ENCODE measurements at places on chromosomes 11 and 22.

DNA sequence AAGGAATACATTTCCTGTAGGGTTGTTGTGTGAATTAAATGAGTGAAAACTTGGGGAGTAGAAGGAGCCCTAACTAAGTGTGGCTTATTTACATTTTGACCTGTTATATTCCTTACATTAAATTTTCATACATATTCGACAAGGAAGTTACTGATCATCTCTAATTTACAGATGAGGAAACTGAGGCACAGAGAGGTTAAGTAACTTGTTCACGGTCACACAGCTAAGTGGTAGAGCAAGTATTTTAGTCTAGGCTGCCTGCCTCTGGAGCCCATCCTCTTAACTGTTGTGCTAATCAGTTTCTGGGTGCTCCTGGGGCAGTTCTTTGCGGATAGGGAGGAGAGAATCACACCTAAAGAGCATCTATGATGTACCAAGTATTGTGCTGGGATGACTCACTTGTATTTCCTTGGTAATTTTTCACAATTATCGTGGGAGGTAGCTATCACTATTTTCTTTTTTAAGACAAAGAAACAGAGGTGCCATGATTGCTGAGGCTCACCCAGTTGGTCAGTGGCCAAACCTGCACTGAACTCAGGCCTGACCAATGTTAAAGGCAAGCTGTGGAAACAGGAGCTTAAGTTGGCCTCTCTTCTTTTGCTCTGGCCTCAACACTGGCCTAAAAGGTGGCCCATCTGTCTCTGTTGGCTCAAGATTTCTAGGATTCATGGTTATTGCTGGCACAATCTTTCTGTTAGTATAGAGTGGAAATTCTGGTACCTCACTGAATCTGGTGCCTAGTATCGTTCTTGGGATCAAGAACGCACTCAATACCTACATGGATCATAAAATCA lies 2.9 kb upstream of the ELF5 start:
- no peak for ATAC-seq

DNA sequence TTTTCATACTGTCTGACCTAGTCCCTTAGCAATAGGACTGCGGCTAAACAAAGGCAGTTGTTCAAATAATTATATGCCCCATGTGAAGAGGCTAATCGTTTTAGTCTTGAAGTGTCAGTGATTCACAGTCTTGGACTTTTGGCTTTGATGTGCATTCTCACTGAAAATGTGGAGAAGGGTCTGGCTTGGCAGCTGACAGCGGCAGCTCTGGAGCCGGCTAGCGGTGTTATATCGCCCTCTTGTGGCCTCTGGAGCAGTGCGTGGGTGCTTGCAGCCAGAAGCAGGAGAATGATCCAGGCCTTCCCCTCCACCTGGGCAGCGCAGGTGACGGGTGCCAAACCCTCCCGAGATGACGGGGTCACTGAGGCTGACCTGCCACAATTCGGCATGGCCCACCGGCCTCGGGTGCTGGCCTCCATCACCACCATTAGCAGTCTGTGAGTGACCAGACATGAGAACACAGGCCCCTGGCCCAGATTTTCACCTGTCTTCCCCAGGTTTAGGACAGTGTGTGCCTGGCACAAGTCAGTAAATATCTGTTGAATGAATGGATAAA lies 90.3 kb upstream of the PITPNB start:
- peak; percentile 87 for ATAC-seq

DNA sequence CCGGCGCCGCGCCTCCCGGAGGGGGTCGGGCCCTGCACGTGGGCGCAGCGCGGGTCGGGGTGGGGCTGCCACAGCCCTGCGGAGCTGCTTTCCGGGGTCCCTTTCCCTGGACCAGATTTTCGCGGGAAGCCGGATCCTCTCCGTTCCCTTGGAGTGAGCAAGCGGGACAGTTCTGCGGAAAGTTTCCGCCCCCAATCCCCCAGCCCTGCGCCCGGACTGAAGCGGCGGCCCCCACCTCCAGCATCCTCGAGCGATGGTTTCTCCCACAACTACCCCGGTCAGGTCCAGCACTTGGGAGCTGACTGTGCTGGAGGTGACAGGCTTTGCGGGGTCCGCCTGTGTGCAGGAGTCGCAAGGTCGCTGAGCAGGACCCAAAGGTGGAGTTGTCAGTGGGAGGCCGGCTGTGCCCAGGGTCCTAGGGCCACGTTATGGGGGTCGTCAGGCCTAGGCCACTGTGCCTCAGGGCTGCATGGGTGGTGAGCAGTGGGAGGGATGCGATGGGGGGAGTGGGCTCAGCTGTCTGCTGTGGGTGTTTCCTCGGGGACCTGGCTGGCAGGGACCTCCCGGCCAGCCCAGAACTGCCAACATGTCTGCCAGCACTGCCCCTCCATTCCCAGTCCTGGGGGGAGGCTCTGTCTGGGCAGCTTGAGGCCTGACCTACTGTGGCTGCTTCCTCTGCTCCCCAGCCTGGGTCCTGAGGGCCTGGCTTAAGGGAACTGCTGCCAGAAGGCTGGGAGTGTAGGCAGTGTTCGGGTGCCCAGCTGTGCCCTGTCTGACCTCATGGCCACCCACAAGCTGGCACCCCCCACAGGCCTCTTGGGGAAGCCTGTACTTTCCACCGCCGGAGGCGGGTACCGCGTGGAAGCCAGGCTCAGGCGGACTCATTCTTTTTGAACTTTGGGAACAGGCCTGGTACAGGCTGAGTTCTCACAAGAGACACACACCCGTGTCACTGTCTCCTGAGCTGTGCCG lies 726 bp downstream of the ST3GAL4 start:
- ATAC-seq = peak; percentile 14

- no peak for ATAC-seq
These were observed 15.3 kb downstream of the MACROD1 start for GRCh38 chr11:64150481-64151239.

GRCh38 chr11:103889679-103890078 lies 146.8 kb upstream of the DDI1 start:
- no peak for ATAC-seq

DNA sequence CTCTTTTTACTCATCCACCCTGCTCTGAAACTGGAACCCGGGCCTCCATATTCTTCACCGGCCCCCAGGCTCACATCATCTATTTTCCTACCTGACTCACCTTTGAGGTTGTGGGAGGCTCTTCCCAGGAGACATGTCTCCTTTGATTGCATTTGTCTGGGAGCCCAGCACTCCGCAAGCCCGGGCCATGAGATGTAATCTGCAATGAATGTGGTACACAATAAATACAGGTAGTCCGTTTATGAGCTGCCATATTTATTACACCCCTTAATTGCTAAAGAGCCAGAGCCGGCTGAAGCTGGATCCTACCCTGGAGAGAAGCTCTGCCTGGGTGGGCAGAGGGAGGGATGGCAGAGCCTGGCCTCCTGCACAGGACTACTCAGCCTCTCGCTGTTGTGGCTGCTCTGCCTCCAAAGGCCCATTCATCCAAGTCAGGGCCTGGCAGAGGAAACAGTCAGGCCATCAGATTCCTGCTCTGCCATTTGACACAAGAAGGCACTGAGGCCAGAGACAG lies 49.5 kb downstream of the TP53I11 start:
- no peak for ATAC-seq

DNA sequence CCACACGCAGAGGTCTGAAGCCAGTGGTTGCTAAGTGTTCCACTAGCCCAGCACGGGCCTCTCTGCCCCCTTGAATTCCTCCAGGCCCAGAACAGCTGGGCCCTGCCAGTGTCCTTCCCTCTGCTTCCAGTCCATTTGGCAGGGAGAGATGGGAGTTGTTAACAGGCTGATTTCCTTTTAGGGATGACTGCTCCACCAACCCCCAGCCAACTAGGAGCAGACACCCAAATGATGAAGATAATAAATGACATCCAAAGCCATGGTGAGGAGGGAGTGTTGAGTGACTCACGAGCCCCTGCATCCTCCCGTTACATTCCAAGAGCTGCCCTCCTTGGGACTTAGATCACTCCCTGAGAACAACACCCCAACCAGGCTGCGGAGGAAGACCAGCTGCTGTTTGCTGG lies 20.6 kb downstream of the PARVA start:
- ATAC-seq = no peak

DNA sequence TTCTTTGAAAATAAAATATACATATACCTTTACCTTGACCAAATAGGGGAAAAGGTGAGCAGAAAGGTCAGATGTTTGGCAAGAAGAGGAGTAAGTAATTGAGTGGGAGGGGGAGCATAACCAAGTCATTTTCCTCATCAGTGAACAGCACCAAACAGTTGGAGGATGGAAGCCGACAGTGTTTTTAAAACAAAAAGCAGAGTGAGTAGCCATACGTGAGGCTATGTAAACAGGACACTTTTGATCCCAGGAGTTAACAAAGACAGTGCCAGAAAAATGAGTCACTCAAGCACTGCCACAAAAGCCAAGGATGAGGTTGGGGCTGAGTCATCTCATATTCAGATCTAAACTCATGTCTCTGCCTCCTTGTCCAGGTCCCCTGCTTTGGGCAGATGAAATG lies 734.7 kb downstream of the KCNA4 start:
- no peak for ATAC-seq

GRCh38 chr22:40654522-40655167 lies 18.1 kb upstream of the MRTFA start:
- no peak for ATAC-seq

DNA sequence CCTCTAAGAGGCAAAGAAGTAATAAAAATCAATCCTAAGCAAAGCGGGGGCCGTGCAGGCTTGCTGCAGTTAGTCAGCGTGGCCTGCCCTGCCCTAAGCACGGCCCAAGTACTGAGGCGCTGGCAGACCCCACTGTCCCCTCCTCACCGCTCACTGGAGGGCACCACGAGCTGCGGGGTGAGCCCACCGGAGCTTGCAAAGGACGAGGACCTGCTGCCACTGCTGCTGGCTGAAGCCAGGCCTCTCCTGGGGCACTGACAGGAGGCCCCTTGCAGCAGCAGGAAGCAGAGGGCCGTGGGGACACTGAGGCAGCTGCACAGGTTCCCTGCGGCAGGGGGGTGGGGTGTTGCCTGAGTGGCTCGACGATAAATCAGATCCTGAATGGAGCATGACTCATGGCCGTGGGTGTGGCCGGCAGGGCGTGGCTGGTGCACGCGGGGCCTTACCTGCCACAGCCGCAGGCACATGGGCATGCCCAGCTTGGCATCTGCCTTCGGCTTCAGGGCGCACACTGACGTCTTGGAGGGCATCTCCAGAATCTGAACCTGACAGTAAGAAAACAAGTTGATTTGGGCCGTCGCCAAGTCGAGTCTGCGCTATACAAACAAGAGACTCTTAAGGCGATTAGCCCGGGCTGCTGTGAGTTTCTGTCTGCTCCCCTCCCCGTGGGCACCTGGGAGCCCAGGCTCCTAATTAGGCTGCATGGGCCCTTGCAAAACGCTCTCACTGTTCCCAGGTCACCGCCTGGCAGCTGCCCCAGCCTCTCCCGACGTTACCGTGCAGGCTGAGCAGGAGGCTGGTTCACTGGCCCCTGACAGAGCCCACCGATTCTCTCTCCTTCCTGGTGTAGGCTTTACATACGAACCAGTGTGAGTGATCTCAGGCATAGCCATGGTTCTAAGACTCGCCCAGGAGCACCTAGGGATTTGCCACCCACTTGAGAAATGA lies 45.9 kb downstream of the TBX1 start:
- ATAC-seq = no peak

Measured in activated T-helper 17 cell treated with anti-CD3 and anti-CD28 coated beads, Interleukin-2, amount 50 U/mL, for 72 hours (primary cell).